ENCODE measurements at places on chromosomes 7 and 10.

- DNase-seq: peak; percentile 20
Observed at GRCh38 chr10:129963641-129964501, at the start of gene EBF3. TSS of gene EBF3 (minus strand) at chr10:129964274. CDS start at chr10:129963768, 506 bp downstream.

DNA sequence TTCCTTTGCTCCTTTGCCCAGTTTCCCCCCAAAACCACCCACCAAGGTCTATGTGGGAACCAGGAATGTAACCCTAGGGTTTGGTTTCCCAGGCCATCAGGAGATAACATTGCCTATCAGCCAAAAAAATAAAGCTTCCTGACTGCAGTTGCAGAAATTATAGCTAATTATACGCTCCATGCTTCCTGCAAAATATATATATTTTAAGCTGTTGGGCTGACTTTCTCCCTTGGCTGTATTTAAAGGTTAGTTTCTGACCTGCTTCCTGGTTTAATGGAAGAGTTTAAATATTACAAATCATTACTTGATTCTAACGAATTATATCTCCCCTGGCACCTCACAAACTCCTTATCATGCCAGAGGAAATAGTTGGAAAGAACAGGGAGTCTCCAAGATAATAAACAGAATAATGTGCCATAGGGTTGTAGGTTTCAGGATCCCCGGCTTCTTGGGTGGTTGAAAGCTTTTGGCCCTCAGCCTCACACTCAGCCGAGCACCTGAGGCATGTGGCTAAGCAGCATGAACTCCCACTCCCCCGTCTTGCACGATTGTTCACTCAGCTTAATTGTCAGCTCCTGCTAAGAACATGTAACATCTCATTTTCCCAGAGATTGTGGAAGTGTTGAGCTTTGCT, 79.9 kb downstream of the FZD1 start:
- no peak for DNase-seq

- DNase-seq: no peak
Observed at GRCh38 chr7:75662579-75663301, 76.0 kb downstream of the HIP1 start.

DNA sequence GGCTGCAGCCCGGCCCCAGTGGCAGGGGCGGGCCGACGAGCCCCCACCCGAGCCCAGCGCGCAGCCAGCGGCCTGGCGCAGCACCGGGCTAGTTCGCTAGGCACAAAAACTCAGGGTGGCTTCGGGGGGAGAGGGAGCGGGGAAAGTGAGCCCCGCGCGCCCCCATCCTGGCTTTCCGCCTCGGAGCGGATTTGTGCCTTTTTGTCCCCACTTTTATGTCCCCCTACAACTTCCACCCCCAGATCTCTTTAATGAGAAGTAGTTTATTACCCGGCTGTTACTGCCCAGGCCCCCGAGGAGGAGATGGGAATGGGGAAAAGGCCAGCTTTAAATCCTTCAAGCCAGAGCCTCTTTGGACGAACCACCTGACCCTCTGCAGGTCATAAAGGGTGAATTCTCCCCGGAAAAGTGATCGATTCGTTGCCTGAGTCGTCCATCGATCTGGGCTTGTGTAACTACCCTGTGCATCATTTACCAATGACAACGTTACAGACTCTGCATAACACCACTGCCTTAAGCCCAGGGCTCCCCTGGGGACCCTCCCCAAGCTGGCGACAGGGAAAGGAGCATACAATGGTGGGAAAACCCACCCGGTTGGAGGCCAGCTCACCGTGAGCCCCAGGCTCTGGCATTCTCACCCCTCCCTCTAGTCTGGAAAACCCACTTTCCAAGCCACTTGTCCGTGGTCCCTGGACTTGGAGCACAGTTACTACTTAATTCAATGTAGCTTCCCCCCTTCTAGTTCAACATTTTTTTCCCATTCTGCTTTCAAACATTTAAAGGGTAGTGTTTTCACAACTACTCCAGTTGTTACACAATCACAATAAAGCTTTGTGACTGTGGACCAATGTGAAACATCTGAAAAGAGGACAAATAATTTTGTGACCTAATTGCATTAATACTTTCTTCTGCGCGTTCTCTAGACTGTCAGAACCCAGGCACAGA, 748 bp upstream of the SH3PXD2A start:
- no peak for DNase-seq

- no peak for DNase-seq
Observed at GRCh38 chr7:71019706-71020105, 112.2 kb upstream of the GALNT17 start.

- no peak for DNase-seq
Observed at GRCh38 chr7:131602304-131602993, 46.0 kb upstream of the PODXL start.

DNA sequence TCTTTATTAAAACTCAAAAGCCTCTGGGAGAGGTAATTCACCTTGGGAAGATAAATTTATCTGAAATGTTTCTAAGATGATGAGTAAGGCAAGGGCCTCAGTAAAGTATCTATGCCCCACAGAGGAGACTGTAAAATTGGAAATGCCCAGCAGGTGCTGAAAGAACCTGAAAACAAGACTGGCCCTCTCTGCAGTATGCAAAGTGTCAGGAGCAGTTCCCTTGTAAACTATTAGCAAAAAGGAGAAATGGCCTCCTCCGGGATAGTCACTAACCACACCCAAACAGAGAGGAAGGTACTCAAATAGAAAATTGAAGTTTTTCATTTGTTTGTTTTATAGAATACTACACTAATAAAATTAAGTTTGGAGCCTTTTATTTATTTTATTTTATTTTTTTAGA, 81.2 kb downstream of the FZD1 start:
- DNase-seq: no peak

- no peak for DNase-seq
Observed at GRCh38 chr10:89665302-89665701, 20.3 kb upstream of the PANK1 start.

GRCh38 chr7:157903296-157903695, 566.5 kb downstream of the DNAJB6 start:
- DNase-seq: no peak
